ENCODE measurements at places on chromosomes 11 and 22.

- no peak for DNase-seq
Observed at GRCh38 chr11:44199298-44199697, 103.8 kb downstream of the EXT2 start.

- DNase-seq: no peak
Observed at GRCh38 chr11:94741022-94741679, 27.0 kb upstream of the AMOTL1 start.

GRCh38 chr11:44949160-44950030 is 1.3 kb downstream of the TP53I11 start:
- DNase-seq: peak; percentile 7

- DNase-seq: no peak
Observed at GRCh38 chr11:118258410-118258809, 5.7 kb downstream of the MPZL2 start.

- no peak for DNase-seq
Observed at GRCh38 chr11:23556163-23556750, 696.0 kb upstream of the CCDC179 start.

GRCh38 chr22:24938741-24939341 is 7.7 kb downstream of the LHFPL7 start:
- DNase-seq: peak; percentile 9

DNA sequence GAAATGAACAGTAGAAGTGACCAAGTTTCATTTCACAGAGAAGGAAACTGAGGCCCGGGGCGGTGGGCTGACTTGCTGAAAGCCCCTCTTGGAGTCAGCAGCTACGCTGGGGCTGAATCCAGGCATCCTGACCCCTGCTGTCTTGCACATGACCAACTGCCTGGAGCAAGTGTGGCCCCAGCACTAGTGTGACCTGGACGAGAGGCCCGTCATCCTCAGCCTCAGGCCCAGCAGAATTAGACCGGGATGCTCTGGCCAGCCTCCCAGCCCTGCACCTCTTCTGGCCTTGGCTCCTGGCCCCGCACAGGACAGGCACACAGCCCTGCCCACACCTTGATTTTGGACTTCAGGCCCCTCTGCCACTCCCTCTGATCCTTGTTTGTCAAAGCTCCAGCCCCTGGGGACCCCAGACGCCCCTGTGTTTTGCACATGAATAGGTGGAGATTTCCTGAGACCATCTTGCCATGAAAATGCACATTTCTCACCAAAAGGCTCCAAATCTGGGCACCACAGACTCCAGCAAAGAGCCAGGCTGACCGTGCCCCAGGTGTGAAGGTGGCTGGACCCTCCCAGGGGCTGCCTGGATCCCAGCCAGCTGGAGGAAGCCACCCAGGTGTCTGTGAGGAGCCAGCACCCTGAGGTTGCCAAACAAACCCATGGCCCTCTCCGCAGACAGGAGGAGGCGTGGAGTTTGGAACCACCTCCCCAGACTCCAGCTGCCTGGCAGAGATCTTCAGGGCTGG is 24.9 kb downstream of the FGF4 start:
- no peak for DNase-seq

DNA sequence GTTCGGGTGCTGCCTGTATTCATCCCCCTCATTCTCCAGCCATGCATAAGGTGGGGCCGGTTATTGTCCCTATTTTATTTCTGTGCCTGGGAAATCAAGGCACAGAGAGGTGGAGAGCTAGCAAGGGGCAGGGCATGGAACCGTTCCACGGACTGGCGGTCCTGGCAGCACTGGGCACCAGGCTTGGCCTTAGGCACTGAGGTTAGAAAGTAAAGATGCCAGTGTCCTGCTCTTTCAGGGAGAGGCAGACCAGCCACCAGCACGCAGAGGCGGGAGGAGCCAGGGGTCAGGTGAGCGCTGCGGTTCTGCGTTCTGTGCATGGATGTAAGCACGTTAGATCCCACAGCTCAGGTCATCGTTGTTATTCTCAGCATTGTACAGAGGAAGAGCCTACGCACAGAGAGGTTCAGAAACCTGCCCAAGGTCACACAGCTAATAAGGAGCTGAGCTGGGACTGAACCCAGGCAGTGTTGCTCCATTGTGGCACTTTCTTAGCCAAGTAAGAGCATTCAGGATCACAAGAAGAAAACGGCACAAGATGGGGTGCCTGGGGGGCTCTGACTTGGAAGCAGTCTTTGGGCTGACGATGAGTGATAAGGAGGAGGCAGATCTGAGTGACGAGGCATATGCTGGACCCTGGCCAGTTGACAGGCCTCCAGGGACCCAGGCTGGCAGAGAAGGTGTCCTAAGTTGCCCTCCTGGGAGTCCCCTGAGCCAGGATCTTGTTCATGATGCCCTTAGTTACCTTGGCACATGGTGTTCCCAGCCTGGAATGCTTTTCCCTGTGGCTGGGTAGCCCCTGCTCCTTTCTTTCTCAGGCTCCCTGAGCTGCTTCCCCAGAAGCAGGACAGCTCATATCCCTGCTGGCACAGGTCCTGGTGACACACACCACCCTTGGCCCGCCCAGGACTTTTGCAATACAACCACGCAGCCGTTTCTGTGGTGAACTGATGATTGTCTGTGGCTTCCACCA is 41.1 kb downstream of the OSBPL5 start:
- DNase-seq: no peak

DNA sequence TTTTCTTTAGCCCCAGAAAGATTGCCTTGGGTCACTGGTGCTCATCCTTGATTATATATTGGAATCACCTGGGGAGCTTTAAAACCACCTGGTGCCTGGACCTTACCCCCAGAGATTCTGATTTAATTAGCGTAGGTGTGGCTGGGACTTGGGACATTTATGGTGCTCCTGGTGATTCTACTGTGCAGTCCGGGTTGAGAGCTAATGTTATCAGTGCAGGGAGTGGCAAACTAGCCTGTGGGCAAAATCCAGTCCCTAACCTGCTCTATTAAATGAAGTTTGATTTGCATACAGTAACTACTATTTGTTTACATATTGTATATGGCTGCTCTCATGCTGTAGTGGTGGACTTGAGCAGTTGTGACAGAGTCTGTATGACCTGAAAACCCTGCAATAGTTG is 134.0 kb upstream of the SORL1-AS1 start:
- no peak for DNase-seq

DNA sequence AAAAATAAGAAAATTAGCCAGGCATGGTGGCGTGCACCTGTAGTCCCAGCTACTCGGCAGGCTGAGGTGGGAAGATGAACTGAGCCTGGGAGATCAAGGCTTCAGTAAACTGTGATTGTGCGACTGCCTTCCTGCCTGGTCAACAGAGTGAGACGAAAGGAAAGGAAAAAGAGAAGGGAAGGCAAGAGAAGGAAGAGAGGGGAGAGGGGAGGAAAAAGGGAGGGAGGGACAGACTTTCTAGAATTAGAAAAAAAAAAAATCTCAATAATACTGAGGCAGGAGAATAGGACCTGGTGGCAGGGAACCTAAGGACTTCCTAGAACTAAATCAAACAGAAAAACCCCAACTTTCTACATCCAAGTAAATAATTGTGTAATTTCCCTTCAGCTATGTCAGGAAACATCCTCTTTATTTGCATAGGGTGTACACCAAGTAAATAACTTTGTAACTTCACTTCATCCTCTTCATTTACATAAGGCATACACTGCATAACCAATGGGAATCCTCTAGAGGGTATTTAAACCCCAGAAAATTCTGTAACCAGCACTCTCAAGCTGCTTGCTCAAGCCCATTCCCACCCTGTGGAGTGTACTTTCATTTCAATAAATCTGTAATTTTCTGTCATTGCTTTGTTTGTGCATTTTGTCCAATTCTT is 8.7 kb downstream of the SBF2 start:
- no peak for DNase-seq

DNA sequence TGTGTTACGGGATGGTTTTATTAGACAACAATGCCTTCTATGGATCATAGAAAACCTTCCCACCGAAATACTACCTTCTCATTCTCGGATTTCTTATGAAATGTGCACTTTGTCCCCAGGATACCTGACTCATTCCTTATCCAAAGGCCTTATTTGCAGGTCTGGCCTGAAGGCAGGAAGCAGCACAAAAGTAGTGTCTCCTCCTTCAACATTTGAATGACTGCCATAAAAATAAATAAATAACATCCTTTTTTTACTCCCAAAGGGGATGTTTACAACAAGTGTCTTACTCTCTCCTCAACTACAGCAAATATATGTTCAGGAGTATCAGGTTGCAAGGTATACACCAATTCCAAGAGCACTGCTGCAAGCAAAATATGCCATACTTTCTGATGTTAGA is 41.6 kb upstream of the PAK1 start:
- no peak for DNase-seq

GRCh38 chr22:17957693-17958092 is 66.7 kb downstream of the MICAL3 start:
- no peak for DNase-seq

DNA sequence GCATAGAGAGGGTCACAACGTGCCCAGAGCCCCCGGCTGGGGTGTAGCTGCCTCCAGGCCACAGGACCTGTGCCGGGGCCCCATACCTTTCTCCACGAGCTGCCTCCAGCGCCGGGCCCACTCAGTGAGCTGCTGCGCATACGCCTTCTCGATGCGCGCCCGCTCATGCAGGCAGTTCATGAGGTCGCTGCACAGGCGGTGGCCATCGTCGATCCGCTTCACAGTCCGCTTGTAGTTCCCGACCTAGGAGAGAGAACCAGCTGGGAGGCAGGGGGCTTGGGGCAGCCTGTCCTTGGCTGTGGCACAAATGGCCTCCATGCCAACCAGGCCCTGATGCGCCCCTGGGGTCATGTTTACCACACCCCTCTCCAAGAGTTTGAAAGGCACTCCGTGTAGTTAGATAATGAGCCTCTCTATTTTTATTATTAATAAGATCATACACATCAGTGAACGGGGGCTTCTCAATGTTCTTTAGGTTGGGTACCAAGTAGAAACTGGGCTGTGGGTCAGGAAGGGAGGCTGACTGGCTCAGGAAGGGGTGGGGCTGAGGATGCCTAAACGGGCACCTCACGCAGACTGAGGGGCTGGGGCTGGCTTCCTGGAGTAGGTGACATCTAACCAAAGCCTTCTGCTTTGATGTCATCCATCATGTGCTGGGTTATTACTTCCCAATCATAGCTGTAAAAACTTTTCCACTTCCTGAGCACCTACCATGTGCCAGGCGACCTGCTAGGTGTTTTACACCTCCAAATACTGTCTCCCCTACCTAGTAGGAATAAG is 36.5 kb upstream of the ARFGAP3 start:
- DNase-seq: no peak

DNA sequence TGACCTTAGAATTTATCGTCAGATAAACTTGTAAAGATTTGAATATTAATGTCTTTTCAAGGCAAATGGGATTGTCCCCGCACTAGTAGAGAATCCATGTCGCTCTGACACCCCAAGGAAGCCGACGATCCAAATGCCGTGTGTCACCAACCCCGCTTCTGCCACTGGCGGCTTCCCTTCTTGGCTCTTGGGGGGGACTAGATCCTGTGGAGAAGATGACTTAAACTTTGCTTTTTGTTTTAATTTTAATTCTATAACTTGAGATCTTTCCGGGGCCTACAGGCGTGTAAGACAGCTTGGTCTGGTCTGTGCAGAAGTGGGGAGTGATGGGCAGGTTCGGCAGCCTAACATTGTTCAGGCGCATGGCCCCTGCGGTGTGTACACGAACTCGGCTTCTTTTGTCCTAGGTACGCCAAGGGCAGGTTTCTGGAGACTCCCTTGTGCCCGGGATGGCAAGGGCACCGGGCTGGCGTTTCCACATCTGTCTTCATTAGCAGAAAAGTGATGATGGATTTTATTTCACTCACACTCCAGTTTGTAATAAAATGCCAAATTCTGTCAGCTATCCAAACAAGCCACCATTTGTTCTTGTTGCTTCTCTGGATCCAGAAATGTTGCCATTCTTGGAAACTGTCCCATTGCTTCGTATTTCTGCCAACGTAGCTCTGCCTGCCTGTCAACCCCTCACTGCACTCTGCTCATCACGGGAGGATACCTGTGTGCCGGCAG is 6.7 kb downstream of the YDJC start:
- DNase-seq: no peak

- no peak for DNase-seq
Observed at GRCh38 chr11:90855531-90855930, 632.7 kb upstream of the CHORDC1 start.

- DNase-seq: no peak
Observed at GRCh38 chr11:15118431-15118830, 3.7 kb downstream of the INSC start.

GRCh38 chr11:33704240-33705002 is 3.8 kb upstream of the C11orf91 start:
- DNase-seq: no peak

- DNase-seq: no peak
Observed at GRCh38 chr22:20809538-20810185, 35.7 kb downstream of the SERPIND1 start.

DNA sequence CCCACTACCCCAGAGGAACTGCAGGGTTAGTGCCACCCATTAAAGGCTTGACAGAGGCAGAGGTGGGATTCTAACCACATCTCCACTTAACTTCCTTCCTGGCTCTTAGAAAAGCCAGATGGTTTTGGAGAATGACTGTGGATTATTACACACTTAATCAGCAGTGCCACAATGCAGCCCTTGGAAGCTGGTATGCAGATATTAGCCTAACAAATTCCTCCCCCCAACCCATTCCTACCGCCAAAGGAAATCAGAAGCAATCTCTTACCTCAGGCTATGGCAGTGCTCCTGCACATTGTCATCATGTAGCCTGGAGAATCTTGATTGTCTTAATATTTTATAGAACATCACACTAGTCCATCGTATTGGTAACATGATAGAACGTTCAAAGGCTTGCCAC is 23.2 kb upstream of the NRGN start:
- DNase-seq: no peak

DNA sequence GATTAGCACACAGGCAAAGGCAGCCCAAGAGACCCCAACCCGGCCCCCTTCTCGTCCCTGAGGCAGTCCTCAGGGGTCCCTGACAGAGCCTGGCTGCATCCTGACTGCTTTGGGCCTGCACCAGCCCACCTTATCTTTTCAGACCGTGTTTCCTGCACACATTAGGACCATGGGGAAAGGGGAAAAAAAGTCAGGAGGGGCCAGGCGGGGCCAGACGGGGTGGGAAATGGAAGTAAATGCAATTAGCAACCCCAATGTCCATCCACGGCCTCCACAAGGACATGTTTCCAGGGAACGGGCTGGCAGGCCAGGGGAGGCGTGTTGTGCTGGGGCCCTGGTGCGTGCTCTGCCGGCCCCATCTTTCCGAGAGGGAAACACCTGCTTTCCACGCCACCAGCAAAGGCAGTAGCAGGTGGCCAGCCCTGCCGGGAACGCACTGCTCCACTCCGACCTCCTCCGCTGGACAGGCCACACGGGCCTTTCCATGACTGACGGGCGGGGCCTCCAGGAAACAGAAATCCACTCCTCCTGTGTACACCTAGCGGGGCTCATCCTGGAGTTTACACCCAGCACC is 7.4 kb downstream of the EHD1 start:
- no peak for DNase-seq

DNA sequence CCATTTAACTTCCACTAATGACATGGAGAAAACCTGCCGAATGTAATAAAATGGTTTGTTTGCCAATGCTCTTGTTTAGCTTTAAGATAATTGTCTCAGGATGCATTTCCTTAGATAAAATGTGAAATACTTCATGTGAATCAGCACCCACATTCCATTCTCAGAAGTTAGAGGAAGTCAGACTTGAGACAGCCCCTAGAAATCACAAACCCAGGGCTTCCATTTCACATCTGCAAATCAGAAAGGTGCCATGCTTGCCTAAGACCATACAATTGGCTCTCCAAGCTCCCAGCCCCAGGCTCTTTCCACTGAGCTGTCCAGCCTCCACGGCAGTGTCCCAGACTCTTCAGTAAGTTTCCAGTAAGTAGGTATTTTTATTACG is 35.6 kb upstream of the ADORA2A start:
- DNase-seq: no peak

Data from stimulated activated CD4-positive, alpha-beta T cell treated with anti-CD3 and anti-CD28 coated beads, Interleukin-2, amount 100 ng/mL, for 4 hours (primary cell).